ENCODE measurements at places on chromosomes 12 and 14. TPM values are rescaled to one million over a fixed set of nuclear protein-coding genes. Genes with fewer than 3 reads are reported as not detected.

LRRC10 gene
- total RNA-seq = not detected

LMO3 gene
- not detected for total RNA-seq

OR6J1 gene
- total RNA-seq = not detected

DNA sequence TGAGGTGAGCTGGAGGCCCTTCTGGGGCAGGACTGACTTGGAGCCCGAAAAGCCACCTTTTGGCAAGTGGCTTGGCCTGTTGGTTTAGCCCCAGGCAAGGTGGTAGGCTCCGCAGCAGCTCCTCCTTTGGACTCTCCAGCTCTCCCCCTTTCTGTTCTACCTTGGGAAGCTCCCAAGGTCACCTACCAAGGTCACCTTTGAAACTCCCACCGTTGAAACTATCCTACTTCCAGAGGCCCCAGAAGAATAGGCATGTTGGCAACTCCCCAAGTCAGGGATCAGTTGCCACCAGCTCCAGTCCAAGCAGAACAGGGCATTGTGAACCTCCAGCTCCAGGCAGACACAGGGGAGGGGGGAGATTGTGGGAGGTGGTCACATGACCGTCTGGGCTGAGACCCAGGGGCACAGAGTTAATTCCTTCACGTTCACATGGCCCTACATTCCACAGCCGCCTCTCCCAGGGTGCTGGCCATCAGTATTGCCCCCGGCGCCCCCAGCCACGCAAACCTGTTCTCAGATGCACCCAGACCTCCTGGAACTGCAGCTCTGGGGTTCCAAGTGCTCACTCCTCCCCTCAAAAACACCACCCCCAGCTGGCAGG is 14.4 kb downstream of the IRF2BPL start:
- DNase-seq = no peak

GRCh38 chr12:95402096-95402495 is 71.9 kb upstream of the METAP2 start:
- DNase-seq = no peak

DNA sequence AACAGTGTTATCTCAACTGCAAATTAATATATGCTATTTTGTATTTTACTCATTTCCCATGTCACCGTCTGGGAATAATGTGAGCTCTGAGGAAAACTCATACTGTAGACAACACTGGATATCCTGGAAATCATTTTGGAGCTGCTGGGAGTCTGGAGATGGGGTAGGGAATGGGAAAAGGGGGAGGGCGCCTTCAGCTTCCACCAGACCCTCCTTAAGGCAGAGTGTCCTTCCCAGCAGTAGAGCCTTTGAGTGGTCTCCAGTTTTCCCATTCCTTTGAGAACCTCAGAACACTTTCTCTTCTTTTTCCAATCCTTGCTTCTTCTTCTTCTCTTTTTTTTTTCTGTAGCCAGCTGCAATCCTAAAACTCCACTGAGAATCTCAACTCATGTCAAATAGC is 5.4 kb upstream of the LRIG3 start:
- no peak for DNase-seq

Measured in chondrocyte (in vitro differentiated cells).